GM23248 (cell line): ENCODE measurements at places on chromosomes 11 and 22. TPM values are rescaled to one million over a fixed set of nuclear protein-coding genes. Genes with fewer than 3 reads are reported as not detected.

DNA sequence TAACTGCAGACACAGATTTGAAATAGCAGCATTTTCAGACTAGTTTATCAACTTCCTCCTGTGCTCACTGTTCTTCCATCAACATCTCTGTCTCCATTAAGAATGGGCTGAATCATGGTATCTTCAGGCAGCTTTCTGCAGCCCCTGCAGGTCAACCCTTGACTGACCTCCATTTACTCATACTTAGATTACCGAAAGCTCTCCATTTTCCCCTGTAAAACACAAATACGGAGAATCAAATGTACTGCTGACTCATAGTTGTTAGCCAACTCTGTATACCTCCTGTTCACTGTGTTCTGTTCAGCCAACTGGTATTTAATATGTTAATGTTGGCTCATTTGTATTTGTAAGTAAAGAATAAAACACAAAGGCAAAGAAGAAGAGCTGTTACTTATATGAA is 364.0 kb downstream of the CASP12 start:
- H3K4me3 ChIP-seq, result no peak overlapping the region
- H3K4me1 ChIP-seq, result no peaks in the 10 kb centered on the region
- H3K36me3 ChIP-seq, result no peaks in the 10 kb centered on the region
- DNase-seq, result no peak
- no peak overlapping the region for H3K27ac ChIP-seq

DNA sequence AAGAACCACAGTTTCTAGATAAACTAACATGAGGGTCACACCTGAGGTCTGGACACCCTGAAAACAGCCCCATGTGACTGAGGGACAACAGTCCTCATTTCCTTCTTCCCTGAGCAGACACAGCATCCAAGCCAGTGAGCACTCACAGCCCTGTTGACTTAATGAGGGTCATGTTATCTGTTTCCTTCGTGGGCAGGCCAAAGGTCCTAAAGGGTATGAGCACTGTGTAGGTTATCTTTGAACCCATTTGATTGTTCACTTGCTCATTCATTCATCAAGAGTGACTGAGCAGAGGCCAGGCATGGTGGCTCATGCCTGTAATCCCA is 170.7 kb upstream of the B3GAT1 start:
- H3K36me3 ChIP-seq, result no peaks in the 10 kb centered on the region
- H3K4me3 ChIP-seq, result no peak overlapping the region
- no peaks in the 10 kb centered on the region for H3K27me3 ChIP-seq
- no peak for DNase-seq
- H3K4me1 ChIP-seq, result no peaks in the 10 kb centered on the region

The GLB1L3 gene
- total RNA-seq, result not detected in 2 replicates

DNA sequence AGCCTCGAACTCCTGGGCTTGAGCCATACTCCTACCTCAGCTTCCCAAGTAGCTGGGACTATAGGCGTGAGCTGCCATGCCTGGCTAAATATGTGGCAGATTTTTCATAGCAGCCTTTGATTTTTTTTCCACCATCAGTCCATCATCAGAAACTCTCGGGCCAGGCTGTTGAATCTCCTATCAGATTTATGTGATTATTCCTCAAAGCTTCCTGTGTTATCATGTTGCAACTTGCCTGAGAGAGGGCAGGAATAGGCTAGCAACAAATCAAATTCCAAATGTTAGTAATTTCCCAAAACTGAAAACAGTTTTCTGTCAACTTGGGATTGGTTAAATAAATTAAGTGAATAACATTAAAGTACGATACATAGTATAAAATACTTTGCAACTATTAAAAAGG is 3.4 kb downstream of the LRRC51 start:
- H3K4me3 ChIP-seq, result no peak overlapping the region
- H3K27me3 ChIP-seq, result no peaks in the 10 kb centered on the region
- H3K36me3 ChIP-seq, result no peaks in the 10 kb centered on the region
- H3K4me1 ChIP-seq, result no peaks in the 10 kb centered on the region
- no peak for DNase-seq

- no peaks in the 10 kb centered on the region for H3K27me3 ChIP-seq
- no peak for DNase-seq
- H3K36me3 ChIP-seq, result no peaks in the 10 kb centered on the region
Observed at GRCh38 chr11:27838674-27839073, 138.4 kb upstream of the BDNF start.

The HEPHL1 gene
- not detected in 2 replicates for total RNA-seq

The BIK gene
- not detected in 2 replicates for total RNA-seq

The MMP1 gene
- 53.2 and 68.3 TPM in 2 replicates for total RNA-seq

- H3K36me3 ChIP-seq, result no peaks in the 10 kb centered on the region
- H3K27me3 ChIP-seq, result no peaks in the 10 kb centered on the region
Observed at GRCh38 chr11:118000850-118001228, 14.6 kb downstream of the IL10RA start.

The OR5AS1 gene
- total RNA-seq, result not detected in 2 replicates

DNA sequence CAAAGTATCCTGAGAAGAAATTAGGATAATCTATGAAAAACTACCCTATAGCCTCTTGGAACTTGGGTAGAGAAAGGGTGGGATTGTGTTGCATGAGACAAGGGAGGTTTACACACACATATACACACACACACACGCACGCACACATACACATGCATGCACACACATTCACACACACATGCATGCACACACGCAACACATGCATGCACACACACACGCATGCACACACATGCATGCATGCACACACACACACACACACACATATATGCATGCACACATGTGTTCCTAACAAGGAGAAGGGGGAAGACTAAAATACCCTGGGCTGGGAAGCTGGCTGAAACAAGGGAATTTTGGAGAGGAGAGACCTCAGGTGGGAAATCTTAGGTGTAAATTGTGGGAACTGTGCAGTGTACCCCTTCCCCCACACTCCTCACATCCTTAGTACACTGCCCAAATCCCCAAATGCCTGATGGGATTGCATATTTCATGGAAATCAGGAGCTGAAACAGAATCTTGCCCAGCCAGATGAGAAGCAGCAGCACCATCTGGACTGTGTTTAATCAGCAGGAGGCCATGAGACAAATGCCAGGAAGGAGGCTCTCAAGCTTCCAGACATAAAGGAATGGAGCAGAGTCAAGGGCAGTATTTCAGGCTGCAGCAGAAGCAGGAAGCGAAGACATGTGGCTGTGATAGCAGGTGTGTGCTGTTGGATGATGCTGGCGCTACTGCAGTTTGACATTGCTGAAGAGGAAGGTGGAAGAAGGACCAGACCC is 14.6 kb upstream of the POLD3 start:
- no peak overlapping the region for H3K4me3 ChIP-seq
- no peaks in the 10 kb centered on the region; the same call in 1 of the 2 replicates for H3K27me3 ChIP-seq
- DNase-seq, result peak; percentile 27
- H3K27ac ChIP-seq, result no peak overlapping the region
- H3K4me1 ChIP-seq, result no peaks in the 10 kb centered on the region
- H3K36me3 ChIP-seq, result no peaks in the 10 kb centered on the region

- H3K4me3 ChIP-seq, result no peak overlapping the region
- H3K4me1 ChIP-seq, result no peaks in the 10 kb centered on the region
- no peaks in the 10 kb centered on the region for H3K27me3 ChIP-seq
- no peak for DNase-seq
- no peak overlapping the region for H3K27ac ChIP-seq
Observed at GRCh38 chr22:49418943-49419342, 408.7 kb downstream of the BRD1 start.

- peaks cover 16% of the 10 kb centered on the region for H3K27me3 ChIP-seq
- DNase-seq, result no peak
- no peak overlapping the region for H3K27ac ChIP-seq
- no peaks in the 10 kb centered on the region for H3K36me3 ChIP-seq
- H3K4me1 ChIP-seq, result no peaks in the 10 kb centered on the region
Observed at GRCh38 chr11:121478895-121479697, 26.3 kb upstream of the SORL1-AS1 start.

DNA sequence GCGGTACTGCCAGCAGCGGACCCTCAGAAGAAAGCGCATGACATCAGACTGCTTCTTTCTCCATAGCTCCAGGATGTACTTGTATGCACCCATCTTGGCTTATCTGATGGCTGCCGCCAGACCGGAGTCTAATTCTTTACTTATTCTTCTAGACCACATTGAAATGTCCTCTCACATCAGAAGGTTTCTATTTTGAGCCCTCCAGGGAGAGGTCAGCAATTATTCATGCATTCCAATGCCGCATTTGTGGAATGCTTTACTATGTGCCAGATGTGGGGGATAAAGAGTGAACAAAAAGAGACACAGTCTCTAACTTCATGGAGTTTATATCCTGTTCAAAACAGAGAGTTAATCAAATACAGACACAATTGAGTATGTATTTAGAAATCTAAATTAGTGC is 230.1 kb downstream of the MIAT start:
- H3K36me3 ChIP-seq, result no peaks in the 10 kb centered on the region
- peaks cover 36% of the 10 kb centered on the region for H3K4me1 ChIP-seq
- H3K27ac ChIP-seq, result peak overlapping the region; percentile 72

DNA sequence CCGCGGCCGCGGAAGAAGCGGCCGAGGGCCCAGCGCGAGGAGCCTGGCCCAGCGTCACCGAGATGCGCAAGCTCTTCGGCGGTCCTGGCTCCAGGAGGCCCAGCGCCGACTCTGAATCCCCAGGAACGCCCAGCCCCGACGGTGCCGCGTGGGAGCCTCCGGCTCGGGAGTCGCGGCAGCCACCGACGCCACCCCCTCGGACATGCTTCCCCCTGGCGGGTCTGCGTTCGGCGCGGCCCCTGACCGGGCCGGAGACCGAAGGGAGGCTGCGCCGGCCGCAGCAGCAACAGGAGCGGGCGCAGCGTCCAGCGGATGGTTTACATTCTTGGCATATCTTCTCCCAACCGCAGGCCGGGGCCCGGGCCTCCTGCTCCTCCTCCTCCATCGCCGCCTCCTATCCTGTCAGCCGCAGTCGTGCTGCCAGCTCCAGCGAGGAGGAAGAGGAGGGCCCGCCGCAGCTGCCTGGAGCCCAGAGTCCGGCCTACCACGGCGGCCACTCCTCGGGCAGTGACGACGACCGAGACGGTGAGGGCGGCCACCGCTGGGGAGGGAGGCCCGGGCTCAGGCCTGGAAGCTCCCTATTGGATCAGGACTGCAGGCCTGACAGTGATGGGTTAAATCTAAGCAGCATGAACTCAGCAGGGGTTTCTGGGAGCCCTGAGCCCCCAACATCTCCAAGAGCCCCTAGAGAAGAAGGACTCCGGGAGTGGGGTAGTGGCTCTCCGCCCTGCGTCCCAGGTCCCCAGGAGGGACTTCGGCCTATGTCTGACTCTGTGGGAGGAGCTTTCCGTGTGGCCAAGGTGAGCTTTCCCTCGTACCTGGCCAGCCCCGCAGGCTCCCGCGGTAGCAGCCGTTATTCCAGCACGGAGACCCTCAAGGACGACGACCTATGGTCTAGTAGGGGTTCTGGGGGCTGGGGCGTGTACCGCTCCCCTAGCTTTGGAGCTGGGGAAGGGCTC is 1.2 kb downstream of the ARHGEF17 start:
- peaks cover 46% of the 10 kb centered on the region for H3K4me1 ChIP-seq
- peak overlapping the region; percentile 76 for H3K4me3 ChIP-seq
- H3K27ac ChIP-seq, result peak overlapping the region; percentile 97
- H3K27me3 ChIP-seq, result no peaks in the 10 kb centered on the region
- DNase-seq, result peak; percentile 99

DNA sequence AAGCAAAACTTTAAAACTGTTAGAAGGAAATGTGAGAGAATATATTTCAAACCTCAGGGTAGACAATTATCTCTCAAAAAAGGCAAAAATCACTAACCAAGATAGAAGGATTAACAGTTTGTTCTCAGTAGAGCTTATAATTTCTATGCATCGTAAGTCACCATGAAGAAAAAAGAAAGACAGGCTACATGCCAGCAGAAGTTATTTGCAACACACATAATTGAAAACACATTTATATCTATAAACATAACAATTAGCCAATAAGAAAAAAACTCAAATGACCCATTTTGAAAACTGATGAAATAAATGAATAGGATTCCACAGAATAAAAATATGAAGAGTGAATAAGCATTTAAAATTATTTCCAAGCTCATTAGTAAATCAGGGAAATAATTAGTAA is 24.4 kb upstream of the SNX19 start:
- H3K36me3 ChIP-seq, result no peaks in the 10 kb centered on the region
- H3K27me3 ChIP-seq, result no peaks in the 10 kb centered on the region
- H3K4me1 ChIP-seq, result peaks cover 12% of the 10 kb centered on the region
- H3K4me3 ChIP-seq, result no peak overlapping the region
- DNase-seq, result peak; percentile 62
- no peak overlapping the region for H3K27ac ChIP-seq

The SLN gene
- total RNA-seq, result not detected in 2 replicates

- no peaks in the 10 kb centered on the region for H3K27me3 ChIP-seq
- no peak overlapping the region for H3K4me3 ChIP-seq
- no peaks in the 10 kb centered on the region for H3K36me3 ChIP-seq
- H3K4me1 ChIP-seq, result no peaks in the 10 kb centered on the region
- DNase-seq, result no peak
Observed at GRCh38 chr11:93340223-93340622, 9.7 kb downstream of the DEUP1 start.

- H3K4me1 ChIP-seq, result peaks cover 22% of the 10 kb centered on the region
- no peak overlapping the region for H3K4me3 ChIP-seq
- H3K36me3 ChIP-seq, result no peaks in the 10 kb centered on the region
- H3K27ac ChIP-seq, result no peak overlapping the region
- no peaks in the 10 kb centered on the region for H3K27me3 ChIP-seq
Observed at GRCh38 chr11:16793009-16793408, 54.6 kb downstream of the C11orf58 start.

DNA sequence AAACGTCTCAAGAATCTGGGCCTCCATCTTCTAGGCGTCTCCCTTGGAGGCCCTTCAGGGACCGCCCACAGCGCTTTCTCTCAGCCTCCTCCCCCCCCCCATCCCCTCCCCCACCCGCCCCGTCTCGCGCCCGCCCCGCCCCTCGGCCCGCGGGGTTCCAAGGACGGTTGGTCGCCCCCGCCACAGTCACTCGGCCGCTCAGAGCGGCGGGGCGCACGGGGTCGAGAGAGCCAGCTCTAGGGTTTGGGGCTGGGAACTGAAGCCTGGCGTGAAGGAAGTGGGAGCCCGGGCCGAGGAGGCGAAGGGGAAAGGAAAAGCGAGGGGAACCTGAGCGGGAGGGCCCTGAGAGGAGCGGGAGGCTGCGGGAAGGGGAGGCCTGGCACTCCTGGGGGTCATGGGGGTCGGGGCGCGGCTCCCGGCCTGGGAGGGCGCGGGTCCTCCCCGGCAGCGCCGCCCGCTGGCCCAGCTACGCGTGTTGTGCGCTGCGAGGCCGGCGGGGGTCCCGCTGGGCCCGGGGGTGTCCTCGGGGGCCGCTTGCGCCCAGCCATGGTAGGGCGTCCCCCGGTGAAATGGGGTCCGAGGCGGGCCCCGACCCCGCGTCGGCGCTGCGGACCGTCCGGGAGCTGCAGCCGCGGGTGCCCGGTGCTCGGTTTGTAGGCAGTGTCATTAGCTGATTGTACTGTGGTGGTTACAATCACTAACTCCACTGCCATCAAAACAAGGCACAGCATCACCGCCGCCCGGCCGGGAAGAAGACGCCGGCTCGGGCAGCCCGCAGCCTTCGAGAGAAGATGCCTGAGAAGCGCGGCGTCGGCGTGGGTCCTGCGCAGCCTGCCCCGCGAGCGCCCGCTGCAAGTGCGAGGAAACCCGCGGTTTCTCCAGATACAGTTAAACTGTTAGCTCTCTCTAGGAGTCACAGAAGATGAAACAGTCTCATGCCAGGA is at the start of gene BTG4:
Gene BTG4 (minus strand): TSS at position 91 of the 944 bp plus-strand sequence. CDS start 13,610 bp downstream, outside the sequence.
- no peaks in the 10 kb centered on the region for H3K27me3 ChIP-seq
- peaks cover 6% of the 10 kb centered on the region; the same call in 1 of the 2 replicates for H3K4me1 ChIP-seq
- peak within 1 kb of the TSS; percentile 64 for H3K4me3 ChIP-seq
- peak; percentile 78 for DNase-seq
- no peak within 1 kb of the TSS for H3K27ac ChIP-seq
- no peaks in the 10 kb centered on the region for H3K36me3 ChIP-seq

- H3K27ac ChIP-seq, result peak overlapping the region; percentile 68
- H3K4me3 ChIP-seq, result peak overlapping the region; percentile 36
- no peaks in the 10 kb centered on the region for H3K36me3 ChIP-seq
- peaks cover 53% of the 10 kb centered on the region for H3K4me1 ChIP-seq
Observed at GRCh38 chr11:23903044-23903704, 593.7 kb upstream of the LUZP2 start.

GRCh38 chr11:46858920-46859546 is 13.0 kb upstream of the CKAP5 start:
- DNase-seq, result no peak
- H3K4me1 ChIP-seq, result no peaks in the 10 kb centered on the region
- H3K27me3 ChIP-seq, result no peaks in the 10 kb centered on the region
- no peaks in the 10 kb centered on the region for H3K36me3 ChIP-seq
- H3K4me3 ChIP-seq, result no peak overlapping the region
